ENCODE measurements at places on chromosomes 3 and 15.

DNA sequence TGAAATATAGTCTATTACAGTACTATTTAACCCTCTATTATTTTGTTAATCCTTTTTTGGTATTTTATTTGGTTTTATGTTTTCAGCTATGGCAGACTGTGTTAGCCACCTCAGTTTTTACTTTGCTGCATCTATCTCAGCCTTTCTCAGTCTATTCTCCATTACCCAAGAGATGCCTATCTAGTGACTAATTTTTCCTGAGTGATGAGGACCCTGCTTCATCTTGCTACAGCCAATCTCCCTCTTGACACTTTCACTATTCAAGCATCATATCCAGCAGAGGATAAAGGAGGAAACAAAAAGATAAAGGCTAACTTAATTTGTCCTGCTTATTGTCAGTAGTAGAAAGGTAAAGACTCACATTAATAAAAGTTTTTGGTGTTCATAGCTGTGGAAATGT, 141.8 kb upstream of the NECTIN3 start:
- peak; percentile 21 for DNase-seq

GRCh38 chr15:66108483-66109265, 144.9 kb downstream of the MEGF11 start:
- DNase-seq, result no peak

DNA sequence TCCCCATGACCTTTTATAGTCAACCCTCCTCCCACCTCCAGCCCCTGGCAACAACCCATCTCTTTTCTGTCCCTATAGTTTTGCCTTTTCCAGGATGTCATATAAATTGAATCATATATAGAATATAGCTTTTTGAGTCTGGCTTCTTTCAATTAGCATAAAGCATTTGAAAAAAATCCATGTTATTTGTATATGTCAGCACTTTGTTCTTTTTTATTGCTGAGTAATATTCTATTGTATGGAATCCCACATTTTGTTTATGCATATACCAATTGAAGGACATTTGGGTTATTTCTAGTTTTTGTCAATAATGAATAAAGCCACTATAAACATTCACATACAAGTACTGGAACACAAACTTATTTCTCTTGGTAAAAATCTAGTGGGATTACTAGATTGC, 58.0 kb upstream of the SSR3 start:
- DNase-seq, result no peak

GRCh38 chr3:48607519-48607918, 1.9 kb downstream of the UQCRC1 start:
- DNase-seq, result no peak

DNA sequence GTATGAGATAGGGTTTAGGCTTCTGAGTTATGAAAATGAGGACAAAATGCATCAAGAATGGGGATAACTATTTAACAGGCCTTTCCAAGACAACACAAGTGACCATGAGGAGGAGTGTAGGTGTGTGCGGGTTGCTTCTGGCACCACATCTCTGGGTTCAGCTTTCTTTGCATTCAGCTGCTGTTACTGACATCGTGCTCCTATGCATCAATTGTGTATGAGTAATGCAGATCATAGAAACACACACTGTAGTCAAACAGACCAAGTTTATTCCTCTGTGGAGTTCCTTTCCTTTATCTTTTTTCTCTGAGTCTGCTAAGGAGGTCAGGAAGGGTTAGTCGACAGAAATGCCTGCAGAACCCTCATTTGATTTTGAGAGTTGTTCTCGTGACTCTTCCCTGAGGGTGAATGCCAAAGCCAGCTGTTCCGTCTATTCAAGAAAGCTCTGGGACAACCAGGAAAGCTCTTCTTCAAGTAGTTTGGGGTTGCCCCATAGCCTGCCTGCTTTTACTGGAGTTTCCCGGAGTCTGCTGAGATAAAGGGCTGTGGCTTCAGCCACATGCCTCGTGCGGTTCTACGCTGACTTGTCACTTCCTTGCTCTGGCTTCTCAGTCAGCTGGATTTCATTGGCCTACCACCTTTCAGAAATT, 136.7 kb upstream of the TLE3 start:
- DNase-seq, result peak; percentile 78

DNA sequence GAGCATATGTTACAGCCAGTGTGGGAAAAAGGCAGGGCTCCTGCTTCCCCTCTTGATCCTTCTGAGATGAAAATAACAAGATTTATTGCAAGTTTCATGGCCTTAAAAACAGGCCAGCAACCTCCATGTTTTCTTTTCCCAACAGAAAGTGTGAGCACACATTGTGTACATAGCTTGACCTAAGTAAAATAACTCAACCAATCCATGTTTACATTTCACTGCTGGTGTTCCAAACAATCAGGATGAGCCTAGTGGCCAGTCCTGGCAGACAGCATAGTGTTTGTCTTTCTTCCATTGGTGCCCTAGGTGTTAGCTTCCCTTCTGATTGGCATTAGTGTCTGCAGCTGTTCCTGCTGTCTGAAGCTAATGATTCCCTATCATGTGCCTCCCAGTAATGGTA, 847.7 kb downstream of the EPHA3 start:
- no peak for DNase-seq

DNA sequence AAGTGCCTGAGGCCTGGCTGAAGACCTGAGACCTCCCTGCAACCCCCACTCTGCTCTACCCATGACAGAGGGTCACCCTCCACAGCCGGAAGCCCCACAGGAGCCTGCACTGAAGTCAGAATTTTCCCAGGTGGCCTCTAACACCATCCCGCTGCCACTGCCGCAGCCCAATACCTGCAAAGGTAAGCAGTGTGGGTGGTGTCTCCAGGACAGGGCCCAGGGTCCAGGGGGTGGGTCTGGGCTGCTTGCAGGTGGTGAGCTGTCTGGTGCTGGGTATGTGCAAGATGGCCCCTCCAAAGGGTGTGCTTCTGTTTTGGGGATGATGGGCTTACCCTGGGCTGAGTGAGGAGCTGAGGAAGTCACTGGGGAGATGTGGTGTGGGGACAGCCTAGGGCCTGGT, 69.9 kb downstream of the FBLN2 start:
- DNase-seq, result no peak

DNA sequence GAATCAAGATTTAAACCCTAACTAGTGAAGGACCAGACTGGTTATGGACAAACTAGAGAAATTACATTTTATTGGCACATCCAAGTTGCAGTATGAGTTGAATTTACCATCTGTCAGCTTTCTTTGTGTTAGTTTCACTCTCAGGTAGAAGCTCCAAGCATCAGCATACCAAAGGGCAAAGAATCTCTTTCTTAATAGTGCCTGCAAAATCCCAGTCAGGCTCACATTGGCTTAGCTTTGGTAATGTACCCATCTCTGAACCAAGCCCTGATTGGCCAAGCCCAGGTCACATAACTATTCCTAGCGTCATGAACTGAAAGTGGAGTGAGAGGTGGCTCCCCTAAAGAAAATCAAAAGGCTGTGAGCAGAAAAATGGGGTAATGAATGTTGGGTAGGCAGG, 66.9 kb downstream of the CCNL1 start:
- no peak for DNase-seq

DNA sequence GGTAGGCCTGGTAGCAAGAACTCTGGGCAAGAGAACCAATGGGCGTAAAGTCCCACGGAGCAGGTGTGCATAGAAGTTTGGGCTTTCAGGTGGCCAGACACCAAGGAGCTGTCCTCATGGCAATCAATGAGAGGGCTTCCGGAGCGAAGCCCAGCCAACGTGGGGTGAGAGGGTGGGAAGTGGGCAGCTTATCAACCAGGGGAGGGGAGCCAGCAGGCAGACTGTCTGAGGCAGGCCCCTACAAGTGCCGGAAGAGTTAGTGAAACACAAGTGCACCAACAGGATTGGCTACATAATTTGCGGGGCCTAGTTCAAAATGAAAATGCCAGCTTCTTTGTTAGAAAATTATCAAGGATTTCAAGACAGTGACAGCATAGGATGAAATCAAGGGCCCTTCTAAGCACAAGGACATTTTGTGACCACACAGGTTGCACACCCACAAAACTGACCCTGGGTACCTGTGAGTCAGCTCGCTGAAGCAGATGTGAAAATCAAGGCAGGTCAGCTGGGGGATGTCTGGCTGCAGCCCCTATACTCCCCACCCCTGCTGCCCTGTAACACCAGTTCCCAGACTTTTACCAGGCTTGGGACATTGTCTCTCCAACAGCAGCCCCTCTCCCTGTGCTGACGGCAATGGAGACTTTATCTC, 102.1 kb upstream of the ETV5 start:
- no peak for DNase-seq

DNA sequence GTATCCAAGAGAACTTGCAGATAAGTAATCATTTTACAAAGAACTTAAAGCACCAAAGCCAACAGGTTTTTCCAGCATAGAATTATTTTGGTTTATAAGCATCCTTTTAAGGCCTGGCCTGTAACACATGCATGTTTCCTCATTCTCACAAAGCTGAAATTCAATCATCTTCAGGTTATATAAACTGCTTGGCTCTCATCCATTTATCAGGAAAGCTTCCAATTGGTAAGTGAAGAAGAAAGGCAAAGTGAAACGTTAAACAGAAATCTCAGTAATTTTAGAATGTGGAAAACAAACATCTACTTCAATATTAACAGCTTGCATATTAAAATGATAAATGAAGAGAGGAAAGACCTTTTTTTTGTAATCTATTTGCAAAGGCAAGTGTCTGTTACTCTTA, 1.6 kb downstream of the SERP1 start:
- DNase-seq, result peak; percentile 38

- DNase-seq, result no peak
These were observed 72.6 kb downstream of the TGFBR2 start for GRCh38 chr3:30679045-30679444.

DNA sequence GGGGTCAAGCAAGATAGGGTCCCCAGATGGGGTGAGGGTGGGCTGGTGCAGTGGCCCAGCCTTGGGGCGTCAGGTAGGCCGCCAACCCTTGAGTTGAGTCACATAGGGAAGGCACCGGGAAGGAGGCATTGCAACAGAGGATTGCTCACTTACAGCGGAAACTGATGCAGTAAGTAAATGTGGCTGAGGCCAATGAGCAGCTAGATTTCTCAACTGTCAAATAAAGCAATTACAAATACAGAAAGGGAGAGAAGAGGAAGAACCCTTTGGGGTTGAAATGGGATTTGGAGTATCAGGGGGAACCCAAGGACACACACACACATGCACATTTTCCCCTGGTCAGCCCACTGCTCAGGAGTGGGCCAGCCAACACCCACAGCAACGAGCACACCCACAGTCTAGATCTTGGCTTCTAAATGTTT, 44.0 kb downstream of the CHSY1 start:
- peak; percentile 65 for DNase-seq

GRCh38 chr3:55264919-55265318, 222.2 kb downstream of the WNT5A start:
- peak; percentile 28 for DNase-seq

- no peak for DNase-seq
These were observed 20.5 kb downstream of the EXOSC7 start for GRCh38 chr3:44996556-44996969.

- DNase-seq, result peak; percentile 35
These were observed 6.7 kb upstream of the CCR1 start for GRCh38 chr3:46214751-46215352.

- no peak for DNase-seq
These were observed 10.9 kb downstream of the CERS3 start for GRCh38 chr15:100517846-100518245.

GRCh38 chr15:64947211-64947610, 35.5 kb downstream of the ANKDD1A start:
- DNase-seq, result no peak

GRCh38 chr3:100033903-100034471, 80.3 kb downstream of the FILIP1L start:
- no peak for DNase-seq

GRCh38 chr15:89670971-89671560, 8.1 kb downstream of the PLIN1 start:
- DNase-seq, result no peak

GRCh38 chr15:45919806-45920205, 285.0 kb downstream of the SQOR start:
- DNase-seq, result peak; percentile 95

GRCh38 chr3:108025177-108025576, 65.7 kb downstream of the CD47 start:
- DNase-seq, result no peak

DNA sequence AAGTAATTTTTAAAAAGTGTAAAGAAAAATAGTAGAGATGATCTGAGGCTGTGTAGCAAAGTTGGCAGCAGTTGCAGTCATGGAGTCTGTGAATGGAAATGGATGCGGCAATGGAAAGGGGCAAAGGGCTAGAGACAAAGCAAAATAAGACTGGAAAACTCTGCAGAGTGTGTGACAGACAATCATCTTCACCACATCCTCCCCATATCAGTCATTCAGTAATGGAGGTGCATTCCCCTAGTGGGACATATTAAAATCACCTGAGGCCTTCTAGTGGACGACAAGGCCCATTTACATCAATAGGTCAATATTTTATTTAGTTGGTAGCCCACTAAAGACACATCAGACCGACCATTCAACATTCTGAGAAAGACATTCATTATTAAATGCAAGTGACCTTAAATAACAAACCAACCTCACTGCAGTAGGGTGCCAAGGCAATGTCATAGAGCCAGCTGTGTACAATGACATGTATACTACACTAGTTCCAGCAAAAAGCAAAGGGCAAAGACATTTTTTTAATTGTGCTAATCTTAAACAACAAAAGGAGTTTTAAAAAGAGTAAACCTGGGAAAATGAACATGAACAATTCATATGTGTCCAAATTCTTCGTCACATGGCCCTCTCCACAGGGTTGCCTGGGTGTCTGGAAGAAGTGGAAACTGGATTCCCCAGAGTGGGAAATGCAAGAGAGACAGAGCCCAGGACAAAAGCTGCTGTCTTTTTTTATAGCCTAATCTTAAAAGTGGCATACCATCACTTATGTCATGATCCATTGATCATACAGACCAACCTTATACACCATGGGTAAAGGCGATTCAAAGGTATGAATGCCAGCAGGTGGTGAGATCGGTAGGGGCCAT, 15.6 kb upstream of the RAP2B start:
- peak; percentile 5 for DNase-seq

DNA sequence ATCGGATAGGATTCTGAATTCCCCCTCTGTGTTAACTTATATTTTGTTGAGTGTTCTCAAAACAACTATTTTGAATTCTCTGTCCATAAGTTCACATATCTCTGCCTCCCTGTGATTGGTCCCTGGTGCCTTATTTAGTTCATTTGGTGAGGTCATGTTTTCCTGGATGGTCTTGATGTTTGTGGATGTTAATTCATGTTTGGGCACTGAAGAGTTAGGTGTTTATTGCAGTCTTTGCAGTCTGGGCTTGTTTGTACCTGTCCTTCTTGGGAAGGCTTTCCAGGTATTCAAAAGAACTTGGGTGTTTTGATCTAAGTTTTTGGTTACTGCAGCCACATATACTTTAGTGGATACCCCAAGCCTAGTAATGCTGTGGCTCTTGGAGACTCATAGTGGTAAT, 23.3 kb downstream of the PLSCR2 start:
- no peak for DNase-seq

DNA sequence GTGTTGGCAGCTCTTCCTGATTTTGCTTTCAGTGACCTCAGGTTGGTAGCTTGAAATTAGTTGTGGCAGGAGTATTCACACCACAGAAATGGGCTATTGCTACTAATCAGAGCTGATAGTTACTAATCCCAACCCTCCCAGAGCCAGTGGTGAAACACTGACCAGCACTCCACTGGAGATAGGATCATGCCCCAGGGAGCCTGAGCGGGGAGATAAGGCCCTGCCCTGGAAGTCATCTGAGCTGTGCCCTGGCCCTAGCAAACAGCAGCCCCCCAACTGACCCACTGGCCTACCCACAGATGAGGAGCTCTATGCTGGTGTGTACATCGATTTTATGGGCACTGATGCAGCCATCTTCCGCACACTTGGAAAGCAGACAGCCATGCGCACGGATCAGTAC, 9.4 kb upstream of the GNAT1 start:
- no peak for DNase-seq

- DNase-seq, result peak; percentile 61
These were observed 33.5 kb upstream of the CSPG5 start for GRCh38 chr3:47612178-47612577.
